ENCODE measurements at places on chromosomes 4 and X.

DNA sequence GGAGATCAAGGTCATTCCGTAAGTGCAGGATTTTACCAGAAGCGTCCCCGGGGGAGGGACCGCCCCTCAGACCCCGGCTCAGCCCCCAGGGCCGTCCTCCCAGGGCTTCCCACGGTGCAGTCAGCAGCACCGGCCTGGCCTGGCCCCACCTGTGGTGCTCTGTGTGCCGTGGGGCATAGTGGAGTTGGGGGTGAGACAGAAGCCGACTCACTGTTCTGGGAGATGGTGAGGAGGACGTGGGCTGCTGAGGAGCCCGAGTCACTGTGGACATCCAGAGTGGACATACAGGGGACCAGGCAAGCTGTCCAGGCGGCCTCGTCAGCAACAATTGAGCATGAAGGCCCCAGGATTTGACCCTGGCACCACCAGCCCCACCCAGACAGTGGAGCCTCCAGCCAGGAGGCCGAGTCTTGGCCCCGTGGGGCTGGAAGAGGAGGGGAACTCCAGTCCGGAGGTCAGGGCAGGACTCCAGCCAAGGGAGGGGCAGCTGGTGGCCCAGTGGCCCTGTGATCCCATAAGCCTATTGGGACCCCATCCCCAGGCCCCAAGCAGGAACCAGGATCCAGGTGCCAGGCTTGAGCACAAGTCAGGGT lies 19.1 kb downstream of the ATP5ME start:
- no peak for DNase-seq

DNA sequence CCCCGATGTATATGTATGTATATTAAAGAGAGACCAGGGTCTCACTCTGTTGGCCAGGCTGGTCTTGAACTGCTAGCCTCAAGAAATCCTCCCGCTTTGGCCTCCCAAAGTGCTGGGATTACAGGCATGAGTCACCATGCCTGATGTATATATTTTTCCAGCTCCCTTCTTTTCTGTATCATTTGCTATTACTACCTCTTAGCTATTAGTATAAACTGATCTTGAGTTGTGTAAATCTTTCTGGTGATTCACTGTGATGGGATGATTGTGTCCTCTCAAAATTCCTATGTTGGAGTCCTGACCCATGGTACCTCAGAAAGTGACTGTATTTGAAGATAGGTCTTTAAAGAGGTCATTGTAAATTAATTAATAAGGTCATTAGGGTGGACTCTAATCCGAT lies 53.1 kb downstream of the HPRT1 start:
- no peak for DNase-seq

DNA sequence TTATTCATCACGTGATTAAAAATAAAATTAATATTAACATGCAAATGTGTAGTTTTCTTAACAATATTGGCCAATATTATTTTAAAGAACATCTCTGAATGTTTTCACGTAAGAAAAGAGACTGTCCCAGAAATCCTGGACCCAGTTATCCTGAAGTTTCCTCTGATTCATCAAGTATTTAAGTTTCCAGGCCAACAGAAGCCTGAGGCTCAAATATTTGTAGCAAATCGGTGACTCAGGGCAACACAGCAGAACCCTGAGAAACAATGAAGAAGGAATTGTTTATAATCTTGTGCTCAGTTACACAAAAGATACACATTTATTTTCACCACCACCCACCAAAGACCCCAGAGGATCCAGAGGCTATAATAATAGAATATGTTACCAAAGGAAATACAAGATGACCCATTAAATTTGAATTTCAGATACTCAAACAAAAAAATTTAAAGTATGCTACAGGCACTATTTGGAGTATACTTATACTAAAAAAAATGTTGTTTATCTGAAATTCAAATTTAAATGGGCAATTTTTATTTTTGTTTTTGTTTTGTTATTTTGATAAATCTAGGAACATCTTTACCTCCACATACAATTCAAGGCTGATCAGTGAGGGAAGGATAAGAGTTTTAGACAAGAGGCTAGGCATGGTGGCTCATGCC lies 33.9 kb upstream of the SLC7A11 start:
- DNase-seq = no peak

- no peak for DNase-seq
These were observed 1754.1 kb downstream of the C4orf33 start for GRCh38 chr4:130850019-130850524.

DNA sequence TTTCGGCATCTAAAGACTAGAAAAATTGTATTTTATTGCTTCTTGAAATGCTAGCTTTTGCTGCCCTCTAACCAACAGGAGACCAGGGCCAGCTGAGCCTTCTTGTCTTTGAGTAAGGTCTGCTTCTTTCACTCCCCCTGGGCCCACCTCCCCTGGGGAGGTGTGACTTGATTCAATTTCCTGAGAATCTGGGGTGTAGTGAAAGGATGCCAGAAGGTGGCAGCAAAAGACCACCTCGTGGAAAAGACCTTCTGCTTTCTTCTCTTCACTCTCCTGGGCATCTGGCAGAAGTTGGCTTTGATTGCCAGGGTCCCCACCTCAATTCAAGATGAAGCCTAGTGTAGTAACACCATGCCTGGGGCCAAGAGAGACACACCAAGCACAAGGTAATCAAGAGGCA lies 96.5 kb upstream of the MAOA start:
- peak; percentile 3 for DNase-seq

DNA sequence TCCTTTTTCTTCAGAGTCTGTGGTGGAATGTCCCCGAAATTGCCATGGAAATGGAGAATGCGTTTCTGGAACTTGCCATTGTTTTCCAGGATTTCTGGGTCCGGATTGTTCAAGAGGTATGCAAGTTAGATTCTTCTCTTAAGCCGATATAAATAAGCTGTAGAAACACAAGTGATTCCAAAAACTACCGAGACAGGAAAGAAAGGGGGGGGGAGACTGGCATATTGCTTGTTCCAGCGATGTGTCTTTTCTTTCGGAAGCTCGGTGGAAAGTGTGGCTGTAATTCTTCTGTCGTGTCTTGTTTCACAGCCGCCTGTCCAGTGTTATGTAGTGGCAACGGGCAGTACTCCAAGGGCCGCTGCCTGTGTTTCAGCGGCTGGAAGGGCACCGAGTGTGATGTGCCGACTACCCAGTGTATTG lies 236.9 kb downstream of the DCTD start:
- DNase-seq = no peak

Measured in SHP77 (cell line).